ENCODE measurements at places on chromosomes 16 and 17. TPM values are rescaled to one million over a fixed set of nuclear protein-coding genes. Genes with fewer than 3 reads are reported as not detected.

SLFN14 gene
- total RNA-seq = not detected

TSNAXIP1 gene
- total RNA-seq = 0.81 TPM

SNAI3 gene
- total RNA-seq = not detected

TPSAB1 gene
- total RNA-seq = not detected

OR4D1 gene
- not detected for total RNA-seq

MSLN gene
- total RNA-seq = not detected

All from bladder microvascular endothelial cell (primary cell).